ENCODE measurements at places on chromosomes 6 and 20. TPM values are rescaled to one million over a fixed set of nuclear protein-coding genes. Genes with fewer than 3 reads are reported as not detected.
A peak's percentile ranks its signal among the peaks of the same experiment; 100 is the strongest.

GRCh38 chr20:8018958-8019245, 659 bp downstream of the TMX4 start:
- peak; percentile 83 for DNase-seq

- no peak for DNase-seq
These were observed 20.9 kb downstream of the FAM8A1 start for GRCh38 chr6:17621003-17621402.

MARCKS gene
- total RNA-seq = 320 TPM

HUS1B gene
- 1.2 TPM for total RNA-seq

- DNase-seq = no peak
These were observed 122.2 kb downstream of the COL19A1 start for GRCh38 chr6:69988458-69989126.

GRCh38 chr6:112781241-112781640, 434.1 kb downstream of the RFPL4B start:
- peak; percentile 56 for DNase-seq

PTK6 gene
- total RNA-seq = not detected

WFDC5 gene
- total RNA-seq = not detected

- no peak for DNase-seq
These were observed 1237.5 kb upstream of the MAP3K7 start for GRCh38 chr6:91824331-91824730.

ZNF311 gene
- total RNA-seq = 0.35 TPM

DNA sequence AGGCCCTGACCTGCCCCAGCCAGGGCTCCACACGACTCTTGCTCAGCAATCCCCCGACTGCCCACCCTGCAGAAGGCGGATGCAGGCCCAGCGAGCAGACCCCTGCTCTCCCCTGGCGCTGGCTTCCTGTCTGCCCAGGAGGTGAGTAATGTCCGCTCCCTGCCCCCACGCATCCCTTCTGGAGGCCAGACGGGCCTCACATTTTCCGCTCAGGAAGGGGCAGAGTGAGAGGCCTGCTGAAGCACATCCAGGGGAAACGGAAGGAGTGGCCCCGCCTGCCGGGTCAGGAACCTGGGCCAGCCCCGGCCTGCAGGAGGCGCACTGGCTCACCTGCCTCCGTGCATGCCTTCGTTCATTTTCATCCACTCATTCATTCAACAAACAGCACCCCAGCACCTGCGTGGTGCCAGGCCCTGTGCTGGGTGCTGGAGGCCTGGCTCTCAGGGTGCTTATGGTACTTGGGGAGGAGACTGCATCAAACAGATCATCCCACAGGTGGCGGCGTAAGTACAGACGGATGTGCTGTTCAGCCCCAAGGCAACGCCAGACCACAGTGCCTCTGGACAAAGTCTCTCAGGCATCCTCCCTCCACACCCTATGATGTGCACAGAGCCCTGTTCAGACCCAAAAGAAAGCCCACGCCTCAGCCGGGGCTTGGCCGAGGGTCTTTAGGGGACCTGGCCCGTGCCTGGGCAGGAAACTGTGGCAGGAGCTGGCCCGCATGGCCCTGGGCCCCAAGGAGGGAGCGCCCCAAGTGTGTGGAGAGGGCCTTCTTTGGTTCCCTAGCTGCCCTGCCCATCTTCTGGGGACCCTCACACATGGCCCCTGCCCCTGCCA, 112.1 kb downstream of the ASXL1 start:
- peak; percentile 99 for DNase-seq

LY6G6F gene
- not detected for total RNA-seq

- DNase-seq = no peak
These were observed 9.2 kb downstream of the KCNG1 start for GRCh38 chr20:51013577-51014330.

RAD21L1 gene
- not detected for total RNA-seq

DNA sequence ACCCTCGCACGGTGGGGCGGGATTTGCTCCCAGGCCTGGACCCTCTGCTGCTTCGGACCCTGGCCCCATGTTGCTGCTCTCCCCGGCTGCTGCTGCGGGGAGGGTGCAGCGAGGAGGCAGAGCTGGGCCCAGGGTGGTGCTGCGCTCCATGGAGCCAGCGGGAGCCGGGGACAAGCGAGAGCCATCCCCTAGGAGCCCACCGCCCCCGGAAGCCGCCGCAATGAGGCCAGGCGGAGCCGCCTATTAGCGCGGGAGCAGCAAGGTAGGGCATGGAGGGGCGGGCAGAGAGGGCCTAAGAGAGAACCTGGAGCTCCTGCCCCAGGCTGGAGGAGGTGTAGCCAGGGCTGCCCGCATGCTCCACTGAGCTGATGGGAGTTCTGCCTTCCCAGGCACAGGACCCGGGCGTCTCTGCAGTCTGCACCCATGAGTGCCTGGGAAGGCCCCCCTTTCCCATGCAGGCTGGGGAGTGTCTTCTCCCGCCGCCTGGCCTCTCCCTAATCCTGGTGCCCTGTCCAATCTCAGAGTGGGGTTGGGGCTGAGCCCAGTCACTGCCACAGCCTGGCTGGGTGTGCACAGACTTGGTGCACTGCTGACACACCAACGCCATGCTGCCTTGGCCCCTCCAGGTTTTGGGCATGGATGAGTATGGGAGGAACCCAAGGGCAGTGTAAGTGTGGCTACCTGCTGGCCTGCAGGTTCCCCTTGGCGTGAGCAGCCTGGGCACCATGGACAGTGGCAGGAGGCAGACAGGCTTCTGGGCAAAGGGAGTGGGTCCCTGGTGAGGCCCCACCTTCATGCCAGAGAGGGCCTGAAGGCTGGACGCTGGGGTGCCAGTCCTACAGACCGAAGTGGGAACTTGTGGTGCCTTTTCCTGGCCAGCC, 360.6 kb upstream of the MAP3K7 start:
- no peak for DNase-seq

DNA sequence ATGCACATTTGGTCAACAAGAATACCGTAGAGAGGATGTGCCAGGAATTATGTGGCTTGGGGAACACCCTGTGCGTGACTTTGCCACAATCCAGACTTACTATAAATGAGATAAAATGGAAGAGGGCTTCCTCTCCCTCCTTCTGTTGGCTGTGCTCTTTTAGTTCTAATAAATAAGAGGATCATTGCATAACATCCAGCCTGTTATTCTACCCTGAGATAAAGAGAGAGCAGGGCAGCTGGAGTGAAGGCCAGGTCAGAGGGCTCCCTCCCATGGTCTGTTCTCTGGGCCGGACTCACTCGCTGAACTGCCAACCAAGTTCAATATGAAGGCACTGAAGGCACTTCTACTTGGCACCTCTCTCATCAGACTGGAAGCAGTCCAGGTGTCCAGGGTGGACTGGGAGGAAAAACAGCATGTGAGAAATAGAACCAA, 91.7 kb downstream of the MTFR2 start:
- DNase-seq = peak; percentile 7

DNA sequence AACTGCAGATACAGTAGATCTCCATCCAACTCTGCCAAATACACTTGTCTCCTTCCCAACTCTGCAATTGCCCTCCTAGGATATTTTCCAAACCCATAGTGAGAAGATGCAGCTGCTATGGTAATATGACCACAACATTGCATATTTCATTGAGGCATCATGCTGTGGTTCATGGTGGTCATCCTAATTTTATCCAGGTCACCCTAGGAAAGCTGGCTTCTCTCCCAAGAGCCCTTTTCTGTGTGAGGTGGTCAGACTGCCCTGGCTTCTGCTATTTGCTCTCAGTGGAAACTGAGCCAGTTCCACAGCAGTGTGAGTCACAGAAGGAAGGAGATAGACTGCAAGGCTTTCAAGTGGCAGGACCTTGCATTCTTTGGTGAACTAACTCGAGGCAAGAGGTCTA, 5.5 kb downstream of the OGFRL1 start:
- DNase-seq = peak; percentile 24

FRMD1 gene
- not detected for total RNA-seq

- no peak for DNase-seq
These were observed 47.0 kb downstream of the ALDH8A1 start for GRCh38 chr6:134902936-134903335.

- DNase-seq = no peak
These were observed 19.9 kb upstream of the MYT1 start for GRCh38 chr20:64144144-64144912.

PI16 gene
- total RNA-seq = not detected

GRCh38 chr6:159038914-159039884, 5.6 kb downstream of the TAGAP start:
- no peak for DNase-seq

DNA sequence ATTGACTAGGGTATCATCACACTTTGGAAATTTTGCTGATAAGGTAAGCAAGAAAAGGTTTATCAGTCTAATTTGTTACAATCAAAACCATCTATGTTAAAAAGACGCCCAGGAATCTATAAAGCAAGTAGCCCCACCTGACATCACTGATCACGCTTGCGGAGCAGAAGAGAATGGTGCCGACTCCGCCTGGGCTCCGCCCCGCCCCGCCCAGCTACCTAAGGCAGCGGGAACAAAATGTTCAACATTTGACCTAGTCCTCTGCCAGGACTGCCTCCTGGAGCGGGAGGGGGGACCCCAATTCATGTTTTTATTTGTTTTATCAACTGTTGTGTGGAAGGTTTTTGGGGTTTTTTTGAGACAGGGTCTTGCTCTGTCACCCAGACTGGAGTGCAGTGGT, 520.5 kb downstream of the PREX1 start:
- no peak for DNase-seq

DNA sequence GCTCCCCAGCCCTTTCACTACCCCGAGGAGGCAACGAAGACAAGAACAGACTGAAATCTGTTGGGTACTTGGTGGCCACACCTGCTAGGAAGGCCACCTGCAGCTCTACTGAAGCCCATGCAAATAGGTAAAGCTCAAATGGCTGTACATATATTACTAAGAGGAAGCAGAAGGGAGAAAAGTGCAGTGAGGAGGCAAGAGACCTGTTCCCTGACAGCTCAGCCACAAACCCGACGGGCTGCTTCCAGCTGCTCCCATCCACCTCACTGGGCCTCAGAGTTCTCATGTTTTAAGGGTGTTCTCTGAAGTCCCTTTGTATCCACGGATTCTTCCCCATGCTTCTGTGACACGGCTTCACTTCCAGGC, 24.6 kb downstream of the TRAM2 start:
- no peak for DNase-seq

DNA sequence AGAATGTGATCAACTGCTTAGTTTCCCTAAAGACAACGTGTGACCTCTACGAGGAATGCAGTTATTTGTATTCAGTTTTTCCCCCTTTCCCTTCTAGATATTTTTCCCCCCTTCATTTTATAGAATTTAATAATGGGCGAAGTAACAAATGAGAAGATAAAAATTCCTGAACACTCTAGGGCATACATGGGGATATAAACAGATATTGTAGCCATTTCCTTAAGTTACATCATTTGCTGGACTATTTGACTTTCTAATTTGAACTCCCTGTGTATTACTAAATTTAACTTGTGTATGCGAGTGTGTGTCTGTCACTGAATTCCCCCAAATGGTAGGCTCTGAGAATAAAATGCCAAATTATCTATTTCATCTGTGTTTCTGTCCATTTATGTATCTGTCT, 99.0 kb upstream of the ZFP64 start:
- no peak for DNase-seq

GRCh38 chr6:7419065-7419464, 29.5 kb downstream of the RIOK1 start:
- DNase-seq = no peak

PNPLA1 gene
- total RNA-seq = not detected

DNA sequence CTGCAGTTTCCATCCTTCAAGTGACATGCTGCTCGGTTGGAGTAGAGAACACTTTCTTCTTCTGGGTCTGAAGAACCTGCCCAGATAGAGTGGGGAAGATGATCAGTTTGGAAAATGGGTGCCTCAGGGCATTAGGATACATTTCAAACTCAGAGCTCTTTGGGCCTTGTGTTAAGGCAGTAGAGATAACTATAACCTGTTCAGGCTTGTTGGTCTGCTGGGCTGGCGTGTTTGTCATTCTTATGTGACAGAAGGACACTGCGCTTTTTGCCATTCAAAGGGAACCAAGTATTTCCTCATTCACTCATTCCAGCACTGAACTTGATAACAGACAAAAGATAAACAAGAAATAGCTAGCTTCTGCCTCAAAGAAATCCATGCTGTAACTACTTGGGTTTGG, 3.8 kb downstream of the TOMM34 start:
- DNase-seq = no peak

DNA sequence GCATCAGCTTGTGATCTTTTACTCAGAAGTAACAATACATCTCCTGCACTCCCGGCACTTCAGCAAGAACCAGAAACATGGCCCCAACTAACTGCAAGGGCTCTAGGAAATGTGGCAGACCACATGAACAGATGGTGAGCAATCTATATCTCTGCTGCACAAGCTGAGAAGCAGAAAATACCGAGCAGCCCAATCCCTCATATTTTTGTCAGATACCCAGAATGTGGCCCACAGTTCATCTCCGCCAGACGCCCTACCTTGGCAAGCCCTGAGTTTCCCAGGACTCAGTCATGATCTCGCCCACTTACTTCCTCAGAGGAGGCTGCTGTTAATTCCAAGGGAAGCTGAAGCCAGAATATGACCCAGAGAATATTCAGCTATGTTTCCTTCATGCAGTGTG, 63.1 kb upstream of the PHACTR1 start:
- no peak for DNase-seq

GRCh38 chr20:50690650-50691572, at the start of gene RIPOR3:
TSS of gene RIPOR3 (minus strand) at chr20:50691542. CDS start at chr20:50691128, 414 bp downstream.
- DNase-seq = no peak

NOL7 gene
- 80.0 TPM for total RNA-seq

DNA sequence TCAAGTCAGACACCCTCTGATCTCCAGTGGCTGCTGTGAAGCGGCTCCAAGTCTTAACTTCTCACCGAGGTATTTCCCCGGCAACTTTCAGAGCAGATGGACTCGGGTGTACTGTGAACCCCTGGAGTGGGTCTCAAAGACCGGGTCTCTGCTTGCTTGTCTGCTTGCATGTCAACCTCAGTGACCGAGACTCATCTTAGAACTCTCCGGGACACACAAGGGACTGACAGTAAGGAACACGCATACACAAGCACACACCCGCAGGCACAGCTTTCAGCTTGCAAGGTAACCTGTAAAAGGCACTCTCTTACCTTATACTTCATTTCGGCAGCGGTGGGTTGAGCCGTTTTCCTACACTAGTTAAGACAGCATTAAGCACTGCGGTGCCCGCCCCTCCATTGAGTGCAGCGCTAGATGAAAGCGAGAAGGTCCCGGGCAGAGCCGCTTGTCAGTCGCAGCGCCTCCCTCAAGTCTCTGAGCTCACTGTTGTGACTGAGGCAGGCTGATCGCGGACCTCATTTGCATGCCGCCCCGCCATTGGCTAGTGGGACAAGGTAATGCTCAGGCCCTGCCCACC, at the start of gene NEDD9:
Gene NEDD9 (minus strand): TSS at position 476 of the 577 bp plus-strand sequence. CDS start 153 bp downstream, at position 323.
- peak; percentile 98 for DNase-seq

- DNase-seq = no peak
These were observed 6.4 kb downstream of the SYNJ2 start for GRCh38 chr6:157987788-157988699.

ZBTB12 gene
- total RNA-seq = 3.5 TPM

TRIM15 gene
- total RNA-seq = not detected

DHX16 gene
- total RNA-seq = 36.3 TPM

DNA sequence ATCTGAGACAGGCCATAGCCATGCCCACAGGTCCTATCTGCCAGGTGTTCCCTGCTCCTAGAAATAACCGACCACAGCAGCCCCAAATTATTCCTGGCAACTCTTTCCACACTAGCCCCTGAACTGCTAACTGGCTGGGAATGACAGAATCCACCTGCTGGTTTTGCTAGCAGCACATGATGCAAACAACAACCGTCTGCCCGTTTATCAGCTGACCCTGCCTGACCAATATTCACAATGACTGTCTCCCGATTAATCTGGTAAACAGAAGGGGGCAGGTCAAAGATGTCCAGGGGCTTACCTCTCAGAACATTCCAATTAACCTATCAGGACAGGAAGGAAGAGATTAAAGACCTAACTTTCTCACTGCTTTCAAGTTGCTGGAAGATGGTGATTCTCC, 101.5 kb downstream of the NRSN1 start:
- DNase-seq = no peak
